ENCODE measurements at places on chromosomes 4 and X.

DNA sequence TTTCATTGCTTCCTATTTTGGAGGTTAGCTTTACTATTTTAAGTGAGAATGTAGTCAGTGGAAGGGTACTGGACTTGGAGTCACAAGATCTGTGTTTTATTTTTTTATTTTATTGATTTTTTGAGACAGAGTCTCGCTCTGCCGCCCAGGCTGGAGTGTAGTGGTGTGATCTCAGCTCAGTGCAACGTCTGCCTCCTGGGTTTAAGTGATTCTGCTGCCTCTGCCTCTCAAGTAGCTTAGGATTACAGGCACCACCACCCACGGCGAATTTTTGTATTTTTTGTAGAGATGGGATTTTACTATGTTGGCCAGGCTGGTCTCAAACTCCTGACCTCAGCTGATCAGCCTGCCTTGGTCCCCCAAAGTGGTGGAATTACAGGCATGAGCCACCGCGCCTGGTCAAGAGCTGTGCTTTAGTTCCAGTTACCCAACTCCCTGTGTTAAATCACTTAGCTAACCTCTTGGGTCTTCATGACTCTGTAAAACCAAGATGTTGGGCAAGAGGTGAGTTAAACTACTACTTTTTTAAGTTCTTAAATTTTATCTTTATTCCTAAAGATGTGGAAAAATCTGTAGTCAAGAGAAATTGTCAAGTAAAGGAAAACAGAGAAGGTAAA is 11.2 kb downstream of the USP9X start:
- DNase-seq = no peak

DNA sequence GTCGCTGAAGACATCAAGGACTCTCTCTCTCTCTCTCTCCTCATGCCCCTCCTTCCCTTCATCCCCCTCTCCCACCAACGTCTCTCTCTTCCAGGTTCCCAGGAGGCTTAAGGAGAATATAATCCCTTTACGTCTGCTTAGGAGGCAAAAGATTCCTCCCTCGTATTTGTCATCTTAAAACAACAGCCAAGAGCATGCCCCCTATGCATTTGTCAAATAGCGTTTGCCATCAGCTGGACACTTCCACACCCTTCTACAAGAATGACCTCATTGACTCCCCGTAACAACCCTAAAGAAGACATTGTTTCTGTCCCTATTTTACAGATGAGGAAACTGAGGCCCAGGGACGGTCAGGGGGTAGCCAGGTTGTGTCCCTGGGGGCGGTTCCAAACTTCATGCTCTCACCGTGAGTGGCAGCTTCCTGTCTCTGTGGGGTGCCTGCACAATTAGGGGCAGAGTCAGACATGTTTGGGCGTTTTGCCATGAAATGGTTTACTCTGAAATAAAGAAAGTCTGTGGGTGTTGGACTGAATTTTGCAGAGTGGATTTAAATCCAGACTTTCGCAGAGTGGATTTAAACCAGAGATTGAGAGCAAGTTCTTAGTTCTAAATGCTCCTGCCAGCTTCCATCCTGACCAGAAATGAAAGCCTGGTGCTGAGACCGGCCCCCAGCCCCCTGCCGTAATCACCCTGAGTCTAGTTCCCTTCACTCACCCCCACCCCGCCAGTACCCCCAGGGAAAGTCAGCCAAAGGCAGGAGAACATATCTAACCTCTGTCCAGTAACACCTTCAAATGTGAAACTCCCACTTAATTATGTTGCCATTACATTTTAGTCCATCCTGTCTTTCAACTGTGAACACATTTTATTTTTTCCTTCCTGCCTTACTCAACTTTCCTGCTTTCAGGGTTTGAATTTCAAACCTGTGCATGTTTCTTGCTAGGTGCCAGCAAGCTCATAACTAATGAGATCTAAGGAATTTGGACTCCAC is 44.3 kb upstream of the TBL1X start:
- no peak for DNase-seq

DNA sequence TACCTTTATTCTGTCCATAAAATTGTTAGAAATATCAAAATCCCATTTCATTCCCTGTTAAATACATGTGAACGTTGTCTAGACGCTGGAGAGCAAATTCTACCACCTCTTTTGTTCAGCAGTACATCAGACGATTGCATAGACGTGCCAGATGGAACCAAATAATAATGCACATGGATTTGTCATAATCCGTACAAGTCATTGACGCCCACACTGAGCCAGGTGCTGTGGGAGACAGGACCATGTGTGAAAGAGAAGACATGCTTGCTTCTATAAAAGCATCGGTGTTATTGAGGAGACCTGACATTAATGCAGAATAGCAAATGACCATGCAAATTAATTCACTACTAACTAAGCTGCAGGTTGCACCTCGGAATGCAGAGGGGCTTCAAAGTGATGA is 175.0 kb downstream of the PTTG2 start:
- DNase-seq = no peak

GRCh38 chr4:5710961-5711478 is at the start of gene EVC:
Gene EVC (plus strand): TSS chr4:5711201. CDS start chr4:5711381, 180 bp downstream.
- no peak for DNase-seq

- DNase-seq = no peak
These were observed 67.2 kb upstream of the RASGEF1B start for GRCh38 chr4:81538716-81539427.

DNA sequence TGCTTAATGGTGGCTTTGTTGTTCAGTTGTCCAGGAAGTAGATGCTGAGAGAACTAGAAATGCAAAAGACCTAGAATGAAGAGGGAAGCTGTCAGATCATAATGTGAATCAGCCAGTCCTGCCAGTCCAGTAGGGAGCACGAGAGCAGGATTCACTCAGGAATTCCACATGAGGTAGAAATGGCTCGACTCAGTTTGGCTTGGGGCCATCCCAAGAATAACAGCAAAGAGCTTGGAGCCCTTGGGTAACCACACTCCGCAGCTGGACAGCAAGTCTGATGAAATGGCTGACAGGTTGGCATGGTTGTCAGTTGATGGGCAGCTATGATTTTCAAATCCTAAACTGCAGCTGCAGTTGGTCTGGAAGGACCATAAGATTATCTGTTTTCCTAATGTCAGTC is 44.5 kb upstream of the WDR1 start:
- DNase-seq = no peak

- no peak for DNase-seq
These were observed 117.7 kb downstream of the RELL1 start for GRCh38 chr4:37568489-37568888.

- DNase-seq = no peak
These were observed 687.9 kb downstream of the ARAP2 start for GRCh38 chr4:35556387-35556786.

DNA sequence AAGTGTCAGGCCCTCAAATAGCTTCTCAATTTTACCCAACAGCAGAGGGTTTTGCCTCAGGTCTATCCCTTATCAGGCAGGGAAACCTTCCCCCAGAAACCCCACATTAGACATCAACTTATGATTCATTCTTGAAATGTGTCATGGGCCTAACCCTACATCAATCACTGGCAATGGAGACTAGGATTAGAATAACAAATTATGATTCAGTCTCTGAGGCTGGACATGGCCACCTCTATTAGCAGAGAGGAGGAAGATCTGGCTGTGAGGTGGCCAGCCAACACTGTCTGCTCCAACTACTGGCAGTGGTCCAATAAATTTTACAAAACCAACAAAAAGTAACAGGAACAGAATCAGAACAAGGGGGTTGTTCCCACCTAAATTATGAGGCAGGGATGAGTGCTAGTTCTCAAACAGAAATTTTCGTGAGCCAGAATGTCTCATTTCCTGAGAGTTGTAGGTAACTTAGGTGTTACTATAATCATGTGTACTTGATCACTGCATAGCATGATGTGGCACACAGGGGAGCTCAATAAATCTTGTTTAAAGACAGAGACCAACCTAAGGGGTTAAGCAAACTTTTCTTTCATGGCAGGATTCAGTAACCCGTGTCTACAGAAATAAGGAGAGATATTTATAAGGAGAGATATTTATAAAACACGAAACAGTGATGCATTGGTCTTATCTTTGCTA is 126.8 kb downstream of the NFKB1 start:
- no peak for DNase-seq

DNA sequence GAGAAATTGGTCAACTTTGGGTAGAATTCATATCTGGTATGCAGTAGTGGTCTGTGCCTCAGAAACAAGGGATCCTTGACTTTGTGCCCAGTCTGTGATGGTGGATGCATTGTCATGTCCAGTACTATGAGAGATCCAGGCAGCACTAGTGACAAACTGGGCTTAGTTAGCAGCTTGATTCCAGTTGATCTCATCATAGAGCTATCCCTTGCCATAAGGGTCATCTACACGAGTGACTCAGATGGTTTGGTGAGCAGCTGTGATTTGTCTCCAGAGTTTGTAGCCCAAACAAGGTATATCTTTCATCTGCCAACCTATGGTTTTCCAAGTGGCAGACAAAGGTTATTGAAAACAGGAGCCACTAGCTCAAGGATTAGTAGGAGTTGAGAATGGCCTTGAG is 298.8 kb downstream of the GBA3 start:
- no peak for DNase-seq

DNA sequence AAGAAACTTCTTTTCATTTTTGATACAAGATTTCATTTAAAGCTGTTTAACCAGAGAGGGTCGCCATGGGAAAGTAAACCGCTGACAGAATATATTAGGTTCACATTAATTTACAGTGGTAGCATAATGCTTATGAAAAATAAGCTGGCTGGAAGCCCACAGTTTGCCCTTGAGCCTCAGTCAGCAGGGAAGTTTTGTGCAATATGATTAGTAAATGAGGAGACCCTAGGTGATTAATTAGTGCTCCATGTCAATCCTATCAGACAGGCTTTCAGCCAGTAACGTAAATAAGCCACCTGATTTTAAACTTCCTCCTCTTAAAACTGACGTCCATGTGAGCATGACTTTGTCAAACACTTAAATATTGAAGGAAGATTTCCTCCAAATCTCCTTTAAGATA is 134.2 kb downstream of the TSPAN5 start:
- no peak for DNase-seq

DNA sequence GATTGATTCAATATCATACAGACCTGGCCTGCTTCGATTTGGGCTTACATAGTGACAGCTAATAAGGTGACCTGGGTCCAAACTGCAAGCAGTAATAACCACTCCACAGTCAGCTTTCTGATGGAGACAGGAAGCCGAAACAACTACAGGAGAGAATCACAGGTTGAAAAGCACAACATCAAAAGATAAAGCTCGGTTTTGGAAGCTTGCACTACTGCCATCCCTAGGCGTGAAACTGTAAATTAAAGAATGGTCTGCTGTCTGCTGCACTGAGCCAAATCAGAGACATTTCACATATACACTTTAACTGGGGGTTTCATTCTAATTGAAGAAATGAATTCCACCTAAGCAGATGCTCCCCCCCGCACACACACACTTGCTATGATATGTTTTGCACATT is 116.3 kb downstream of the DHX15 start:
- no peak for DNase-seq

GRCh38 chrX:49063715-49064114 is 4.9 kb downstream of the CCDC120 start:
- no peak for DNase-seq

- no peak for DNase-seq
These were observed 5.2 kb upstream of the ARX start for GRCh38 chrX:25020905-25021449.

DNA sequence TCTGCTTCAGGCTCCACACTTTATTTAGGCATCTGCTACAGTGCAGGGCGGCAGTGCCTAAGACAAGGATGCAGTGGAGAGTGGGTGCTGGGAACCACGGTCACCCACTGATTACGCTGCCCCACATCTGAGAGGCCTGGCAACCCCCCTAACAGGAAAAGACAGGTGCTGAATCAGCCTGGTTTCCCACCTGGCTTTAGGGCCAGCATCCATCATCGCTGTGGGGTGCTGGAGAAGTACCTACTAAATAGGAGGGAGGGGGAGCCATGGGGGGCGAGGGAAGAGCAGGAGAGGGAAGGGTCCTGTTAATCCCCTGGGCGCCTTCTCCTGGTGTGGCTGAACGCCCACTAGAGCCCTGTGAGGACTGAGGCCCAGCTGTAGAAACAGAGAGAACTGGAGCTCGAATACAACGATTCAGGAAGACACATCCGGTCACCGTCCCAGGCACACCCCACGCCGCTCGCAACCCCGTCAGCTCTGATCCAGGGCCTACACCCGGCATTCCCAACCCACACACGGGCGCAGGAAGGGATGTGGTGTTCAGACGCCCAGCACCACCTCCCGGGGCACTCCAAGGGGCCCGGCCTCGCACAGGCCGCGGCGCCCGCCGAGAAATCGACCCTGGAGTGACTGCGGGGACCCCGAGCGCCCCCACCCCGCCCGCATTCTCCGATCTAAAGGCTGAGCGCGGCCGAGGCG is 554 bp downstream of the DCTD start:
- DNase-seq = no peak

DNA sequence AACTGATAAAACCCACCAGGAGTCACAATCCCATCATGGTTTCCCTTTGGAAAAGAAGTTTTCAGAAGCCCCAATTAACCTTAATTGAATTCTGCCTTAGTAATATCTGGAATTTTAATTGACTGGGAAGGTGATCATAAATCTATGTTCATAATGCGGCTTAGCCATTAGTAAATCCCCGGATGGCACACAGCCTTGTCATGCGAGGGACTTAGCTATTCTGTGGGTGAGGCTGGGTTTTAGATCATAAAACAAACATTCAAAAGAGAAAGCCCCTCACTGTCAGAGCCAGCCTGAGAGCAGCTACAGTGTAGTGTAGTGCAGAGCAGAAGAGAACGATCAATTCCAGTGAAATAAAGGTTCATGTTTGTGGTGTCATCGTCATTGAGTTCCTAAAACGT is 124.0 kb upstream of the NOCT start:
- no peak for DNase-seq

DNA sequence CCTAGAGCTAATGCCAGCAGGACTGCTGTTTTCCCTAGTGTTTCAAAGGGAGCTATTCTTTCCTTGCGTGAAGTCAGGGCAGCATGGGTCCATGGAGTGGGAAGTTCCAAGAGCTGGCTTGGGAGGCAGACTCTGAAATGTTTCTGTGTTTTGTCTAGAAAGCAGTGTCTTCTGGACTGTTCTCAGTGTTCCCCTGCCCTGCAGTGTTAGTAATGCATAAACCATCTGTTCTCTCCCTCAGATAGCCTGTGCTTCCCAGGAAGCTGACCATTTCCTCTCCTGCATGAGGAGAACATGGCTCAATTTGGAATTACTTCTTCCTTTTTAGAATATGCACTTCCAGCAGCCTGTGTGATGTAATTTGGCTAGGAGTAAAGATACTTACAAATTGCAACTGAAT is 116.7 kb upstream of the CXCL13 start:
- DNase-seq = no peak

GRCh38 chr4:213971-214370 is 89.7 kb downstream of the ZNF718 start:
- no peak for DNase-seq

DNA sequence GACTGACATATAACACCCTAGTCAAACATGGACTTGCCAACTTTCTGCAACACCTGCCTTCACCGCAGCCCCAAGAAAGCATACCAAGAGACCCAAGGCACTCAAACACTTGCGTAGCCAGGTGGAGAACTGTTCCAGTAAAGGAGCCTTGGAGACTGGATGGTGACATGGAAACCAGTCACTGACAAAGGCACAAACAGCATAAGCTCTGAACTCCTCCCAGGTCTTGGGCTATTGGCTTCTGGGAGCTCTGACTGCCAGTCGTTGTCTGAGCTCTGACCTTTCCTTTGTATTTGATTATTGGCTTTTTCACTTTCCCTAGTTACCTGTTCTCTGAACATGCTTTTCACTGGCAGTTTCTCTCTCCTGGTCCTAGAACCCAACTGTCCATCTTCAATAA is 38.3 kb downstream of the ARAP2 start:
- no peak for DNase-seq
